ENCODE measurements at places on chromosomes 4 and X.
A peak's percentile ranks its signal among the peaks of the same experiment; 100 is the strongest.

DNA sequence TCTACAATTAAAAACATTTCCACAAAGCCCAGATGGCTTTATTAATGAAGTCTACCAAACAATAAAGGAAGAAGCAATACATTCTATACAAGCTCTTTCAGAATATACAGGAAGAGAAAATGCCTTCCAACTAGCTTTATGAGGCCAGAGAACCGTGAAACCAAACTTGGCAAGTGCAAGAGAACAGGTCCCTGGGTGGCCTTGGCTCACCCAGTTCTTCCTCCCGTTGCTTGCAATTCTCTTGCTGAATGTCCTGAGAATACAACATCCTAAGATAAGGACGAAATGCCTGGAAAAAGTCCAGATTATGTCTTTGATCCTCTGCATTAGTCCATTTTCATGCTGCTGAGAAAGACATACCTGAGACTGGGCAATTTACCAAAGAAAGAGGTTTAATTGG lies 204.9 kb downstream of the MAD2L1 start:
- DNase-seq, result no peak

DNA sequence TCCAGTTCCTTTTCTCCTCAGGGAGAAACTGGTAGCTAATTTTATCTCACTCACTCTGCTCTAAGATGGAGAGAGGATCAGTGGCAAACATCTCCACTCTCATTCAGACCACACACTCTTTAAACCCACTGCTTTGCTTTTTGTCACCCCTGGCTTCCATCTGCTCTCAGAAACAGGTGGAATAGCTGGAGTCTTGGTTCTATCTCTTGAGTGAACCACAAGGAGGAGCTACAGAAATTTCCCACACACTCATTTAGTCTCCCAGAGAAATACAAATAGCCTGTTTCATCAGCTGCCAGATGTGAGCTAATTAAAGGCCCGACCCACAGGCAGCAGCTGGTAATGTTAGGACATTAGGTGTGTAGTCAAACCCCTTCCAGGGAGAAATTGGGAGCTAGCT lies 96.6 kb downstream of the STPG2 start:
- DNase-seq, result no peak

- DNase-seq, result no peak
Measured at GRCh38 chr4:2259036-2259540, 2.8 kb downstream of the MXD4 start.

- peak; percentile 42 for DNase-seq
Measured at GRCh38 chr4:99564921-99565320, 1.1 kb upstream of the TRMT10A start.

DNA sequence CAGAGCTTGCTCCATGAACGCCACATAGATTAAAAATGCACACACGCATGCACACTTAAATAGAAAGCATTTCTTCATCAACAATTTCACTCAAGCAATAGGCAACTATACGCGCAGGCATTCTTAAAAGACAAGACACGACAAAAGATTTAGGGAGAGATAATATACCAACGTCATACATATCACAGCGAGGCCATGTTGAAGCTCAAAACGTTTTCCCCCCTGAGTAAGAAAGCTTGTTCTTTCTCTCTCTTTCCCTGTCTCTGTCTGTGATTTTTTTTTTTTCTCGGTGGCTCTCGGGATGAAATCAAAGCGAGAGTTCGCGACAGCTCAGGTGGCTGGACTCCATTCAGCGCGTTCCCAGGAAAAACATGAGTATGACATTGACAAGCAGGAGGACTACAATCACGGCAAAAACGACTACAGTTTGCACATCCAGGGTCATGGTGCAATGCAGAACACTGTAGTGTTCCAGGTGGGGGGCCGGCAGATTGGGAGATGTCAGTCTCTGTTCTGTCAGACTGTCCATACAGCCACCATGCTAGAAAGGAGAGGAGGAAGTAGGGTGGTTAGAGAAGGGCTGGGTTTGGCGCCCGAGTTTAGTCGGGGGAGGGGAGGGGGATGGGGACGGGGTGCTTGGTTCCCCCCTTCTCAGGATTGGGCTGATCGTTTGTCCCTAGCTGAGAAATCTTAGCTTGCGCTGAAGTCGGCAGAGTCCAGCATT lies 30.7 kb downstream of the ARHGEF9 start:
- no peak for DNase-seq

- no peak for DNase-seq
Measured at GRCh38 chr4:48388525-48389154, 47.3 kb downstream of the SLAIN2 start.

DNA sequence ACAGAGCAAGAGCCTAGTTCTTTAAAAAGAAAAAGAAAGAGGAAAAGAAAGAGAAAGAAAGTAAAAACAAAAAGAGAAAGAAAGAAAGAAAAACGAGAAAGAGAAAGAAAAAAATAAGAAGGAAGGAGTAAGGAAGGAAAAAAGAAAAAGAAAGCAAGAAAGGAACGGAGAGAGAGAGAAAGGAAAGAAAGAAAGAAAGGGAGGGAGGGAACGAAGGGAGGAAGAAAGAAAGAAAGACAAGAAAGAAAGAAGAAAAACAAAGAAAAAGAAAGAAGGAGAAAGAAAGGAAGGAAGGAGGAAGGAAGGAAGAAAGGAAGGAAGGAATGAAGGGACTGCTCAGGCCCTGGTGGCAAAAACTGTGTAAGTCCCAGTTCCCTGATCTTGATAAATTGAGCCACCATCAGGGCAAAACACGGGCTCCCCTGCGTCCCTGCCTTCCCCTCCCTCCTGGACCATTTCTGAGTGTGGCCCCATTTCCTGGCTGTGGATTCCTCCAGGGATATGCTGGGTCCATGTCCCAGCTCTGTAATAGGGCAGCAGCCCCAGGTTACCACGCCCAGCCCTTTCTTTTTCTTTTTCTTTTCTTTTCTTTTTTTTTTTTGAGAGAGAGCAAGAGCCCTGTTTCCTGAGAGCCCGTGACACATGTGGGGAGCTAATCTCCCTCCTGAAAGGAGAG lies 44.8 kb downstream of the SHOX start:
- no peak for DNase-seq

DNA sequence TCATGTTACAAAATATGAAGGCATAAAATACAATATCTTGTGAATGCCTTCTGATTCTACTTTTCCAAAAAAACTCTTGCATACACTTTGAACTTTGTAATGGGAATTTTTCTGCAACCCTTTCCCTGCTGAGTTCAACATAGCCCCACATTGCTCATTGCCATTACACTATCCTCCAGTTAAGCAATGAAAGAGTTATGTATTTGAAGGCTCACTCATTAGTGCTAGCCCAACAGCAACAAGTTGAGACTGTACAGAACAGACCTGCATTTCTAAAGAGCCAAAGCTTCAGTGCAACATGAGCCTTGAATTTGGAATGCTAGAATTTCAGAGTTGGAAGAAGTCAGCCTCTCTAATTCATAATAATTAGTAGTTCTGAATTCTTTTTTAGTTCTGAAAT lies 44.4 kb upstream of the STAG2 start:
- no peak for DNase-seq

DNA sequence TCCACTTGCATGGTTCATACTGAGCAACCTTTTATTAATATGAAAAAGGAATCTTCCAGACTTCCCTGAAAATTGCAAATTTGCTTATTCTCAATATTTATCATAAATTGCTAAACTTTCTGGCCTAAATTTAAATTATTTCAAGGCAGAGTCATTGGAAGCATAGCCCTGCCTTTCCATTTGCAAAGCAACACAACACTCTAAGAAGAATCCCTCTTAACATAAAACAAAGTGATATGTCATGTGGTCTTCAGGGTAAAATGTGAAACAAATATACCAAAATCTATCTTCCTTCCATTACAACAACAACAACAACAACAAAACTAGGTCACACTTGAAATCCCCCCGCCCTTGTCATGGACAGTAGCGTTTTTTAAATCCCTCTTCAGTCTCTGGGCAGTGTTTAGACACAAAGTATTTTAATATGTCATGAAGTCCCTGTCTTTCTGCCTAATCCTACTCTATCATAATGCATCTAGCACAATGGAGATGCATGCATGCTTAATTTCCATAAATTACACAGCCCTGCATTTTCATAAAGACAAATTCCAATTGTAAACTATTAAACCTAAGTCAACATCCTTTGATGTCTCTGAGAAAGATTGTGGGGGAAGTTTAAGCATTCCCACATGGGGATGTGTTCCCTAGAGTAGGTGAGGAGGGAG lies 668.9 kb upstream of the LCORL start:
- DNase-seq, result no peak

- no peak for DNase-seq
Measured at GRCh38 chr4:125750828-125751466, 436.2 kb downstream of the FAT4 start.

DNA sequence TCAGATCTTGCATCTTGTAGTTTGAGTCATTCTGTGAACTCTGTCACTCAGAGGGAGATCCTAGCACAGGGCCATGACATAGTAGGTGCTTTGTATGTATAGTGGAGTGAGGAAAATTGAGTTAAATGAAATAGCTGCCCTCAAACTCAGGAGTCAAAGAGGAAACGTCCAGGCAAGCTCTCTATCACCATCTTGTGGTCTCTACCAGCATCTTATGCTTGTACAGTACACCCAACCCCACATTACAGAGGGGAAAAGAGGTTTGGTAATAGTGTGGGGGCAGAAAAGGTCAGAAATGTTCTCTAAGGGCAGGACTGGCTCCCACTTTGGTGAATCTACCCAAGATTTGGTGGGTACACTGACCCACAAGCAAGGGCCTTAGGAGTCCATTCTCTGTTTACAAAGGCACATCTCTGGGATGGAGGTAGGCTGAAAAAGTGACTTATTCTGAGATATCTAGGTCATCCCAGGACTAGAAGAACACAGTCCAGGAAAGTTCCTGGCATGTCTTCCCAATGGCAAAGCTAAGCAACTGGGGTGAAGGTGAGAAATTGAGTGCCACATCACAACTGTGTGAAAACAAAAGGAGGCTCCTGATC lies 131.8 kb downstream of the OR13H1 start:
- DNase-seq, result no peak

DNA sequence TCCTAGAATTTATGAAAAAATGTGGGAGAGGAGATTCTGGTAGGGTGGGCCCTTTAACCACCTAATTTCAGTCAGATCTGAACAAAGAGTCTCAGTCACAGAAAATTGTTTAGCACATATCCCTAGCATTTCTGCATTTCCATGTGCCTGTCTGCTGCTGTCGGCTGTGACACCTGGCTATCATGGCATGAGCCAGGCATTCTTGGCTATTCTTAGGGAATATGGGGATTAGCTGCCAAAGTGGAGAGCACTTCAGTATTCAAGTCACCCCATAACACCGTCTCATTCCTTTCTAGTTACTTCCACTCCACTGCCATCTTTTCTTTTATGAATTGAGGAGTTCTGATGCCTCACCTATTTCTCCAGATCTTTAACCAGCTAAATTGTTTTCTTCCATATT lies 211.5 kb downstream of the FRAS1 start:
- DNase-seq, result no peak

DNA sequence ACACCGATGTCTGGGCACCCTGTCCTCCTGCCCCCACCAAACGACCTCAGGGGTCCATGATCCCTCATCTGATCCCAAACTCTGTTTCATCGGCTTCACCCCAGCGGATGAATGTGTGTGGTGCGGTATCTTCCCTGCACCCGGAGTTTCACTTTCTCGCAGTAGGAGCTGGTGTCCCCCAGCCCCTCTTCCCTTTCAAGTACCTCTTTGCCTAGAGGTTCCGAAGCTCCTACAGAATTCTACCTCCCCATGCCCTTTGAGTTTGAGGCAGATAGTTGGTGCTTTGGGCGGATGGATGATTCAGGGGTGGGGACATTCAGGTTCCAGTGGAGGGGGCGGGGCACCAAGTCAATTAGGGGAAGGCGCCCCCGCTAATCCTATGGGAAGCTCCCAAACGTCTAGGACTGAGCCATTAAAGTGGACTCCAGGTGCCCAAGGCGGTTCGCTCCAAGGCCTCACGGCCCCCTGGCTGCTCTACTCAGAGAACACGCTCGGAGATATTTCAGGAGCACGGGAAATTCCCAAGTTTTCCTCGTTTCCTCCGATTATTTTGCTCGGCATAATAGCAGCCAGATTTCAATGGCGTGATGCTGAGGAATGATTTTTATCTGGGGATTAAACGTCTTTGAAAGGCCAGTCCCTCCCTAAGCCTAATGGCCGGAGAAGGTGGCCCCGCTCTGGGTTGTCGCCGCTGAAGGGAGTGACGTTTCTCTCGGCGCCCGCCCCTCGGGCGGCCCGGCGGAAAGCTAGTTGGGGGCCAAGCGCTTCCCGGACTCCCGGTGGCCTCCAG lies 1.3 kb downstream of the MSX1 start:
- DNase-seq, result no peak

DNA sequence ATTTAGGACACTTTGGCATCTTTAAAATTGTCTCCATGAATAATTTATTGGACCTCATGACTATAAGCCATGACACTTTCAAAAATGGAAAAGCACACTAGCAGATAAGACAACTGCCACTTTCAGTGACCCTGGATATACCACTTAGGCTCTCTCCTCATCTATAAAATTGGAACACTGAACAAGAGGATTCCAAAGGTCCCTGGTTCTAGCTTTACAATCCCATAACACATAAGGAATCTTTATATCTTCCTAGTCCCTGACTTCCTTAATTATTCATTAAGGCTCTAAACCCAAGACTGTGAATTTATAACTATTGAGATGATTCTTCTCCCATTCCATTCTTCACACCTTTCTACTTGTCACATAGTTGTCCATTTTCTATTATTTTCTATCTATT lies 190.2 kb downstream of the SCFD2 start:
- DNase-seq, result no peak

- DNase-seq, result no peak
Measured at GRCh38 chr4:1532549-1533395, 126.5 kb upstream of the NKX1-1 start.

DNA sequence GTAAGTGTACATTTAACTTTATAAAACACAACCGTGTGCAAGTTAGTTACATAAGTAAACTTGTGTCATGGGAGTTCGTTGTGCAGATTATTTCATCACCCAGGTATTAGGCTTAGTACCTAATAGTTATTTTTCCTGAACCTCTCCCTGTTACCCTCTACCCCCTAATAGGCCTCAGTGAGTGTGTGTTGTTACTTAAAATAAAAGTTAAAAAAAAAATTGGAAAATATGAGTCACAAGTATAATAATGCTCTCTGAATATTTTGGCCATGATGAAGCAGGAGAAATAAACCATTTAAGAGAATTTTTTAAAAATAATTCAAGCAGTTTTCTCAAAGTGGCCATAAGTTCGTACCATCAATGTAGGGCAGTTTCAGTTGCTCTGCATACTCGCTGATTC lies 105.1 kb upstream of the GRID2 start:
- DNase-seq, result no peak

- no peak for DNase-seq
Measured at GRCh38 chr4:127641524-127641923, 8.8 kb downstream of the INTU start.

- DNase-seq, result no peak
Measured at GRCh38 chr4:2915789-2916188, 47.4 kb downstream of the NOP14 start.

- DNase-seq, result no peak
Measured at GRCh38 chrX:155877288-155877687, 3.9 kb upstream of the VAMP7 start.

DNA sequence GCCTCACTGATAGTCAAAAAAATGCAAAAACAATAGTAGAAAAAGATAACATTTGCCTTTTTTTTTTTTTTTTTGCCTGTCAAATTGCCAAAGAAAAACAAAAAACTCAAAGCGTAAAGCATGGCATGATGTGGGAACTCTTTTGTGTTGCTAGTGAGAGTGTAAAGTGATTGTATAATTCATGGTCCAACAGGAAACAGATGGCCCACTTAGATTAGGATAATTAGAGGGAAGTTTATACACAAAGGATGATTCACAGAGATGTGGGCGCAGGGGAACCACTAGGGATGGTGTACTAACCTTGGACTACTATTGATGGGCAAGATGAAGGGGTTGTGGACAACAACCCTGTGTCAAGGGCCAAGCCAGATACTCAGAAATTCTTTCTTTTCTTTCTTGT lies 16.4 kb downstream of the MCUB start:
- DNase-seq, result no peak

- DNase-seq, result no peak
Measured at GRCh38 chrX:42803320-42803719, 25.4 kb upstream of the PPP1R2C start.
